Prostate gland (tissue), 2 donors: ENCODE measurements at places on chromosomes 6 and 20. TPM values are rescaled to one million over a fixed set of nuclear protein-coding genes. Genes with fewer than 3 reads are reported as not detected.

Gene RNF39
- 29.1 TPM for total RNA-seq

DNA sequence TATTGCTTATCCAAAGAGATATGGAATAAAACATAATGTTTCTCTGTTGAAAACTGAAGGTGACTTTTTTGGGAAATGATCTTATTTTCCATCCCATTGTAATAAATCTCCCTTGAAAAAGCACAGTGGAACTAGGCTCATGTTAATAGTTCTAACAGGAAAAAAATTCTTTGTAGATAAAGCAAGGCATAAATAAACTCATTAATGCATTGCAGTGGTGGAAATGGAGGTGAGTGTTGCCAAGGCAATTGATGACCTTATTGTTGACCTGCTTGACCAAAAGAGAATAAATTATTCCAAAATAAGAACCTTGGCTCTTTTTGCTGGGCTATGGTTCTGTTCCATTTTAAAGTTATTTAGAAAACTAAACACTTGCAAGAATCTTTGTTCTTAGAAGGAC, 55.2 kb downstream of the TRMT11 start:
- no peaks in the 10 kb centered on the region for H3K4me1 ChIP-seq
- DNase-seq, result no peak
- no peak overlapping the region for H3K4me3 ChIP-seq
- H3K27me3 ChIP-seq, result no peaks in the 10 kb centered on the region
- no peak overlapping the region for H3K27ac ChIP-seq
- no peaks in the 10 kb centered on the region for H3K36me3 ChIP-seq

Gene IBTK
- 19.0 TPM for total RNA-seq

- DNase-seq, result no peak
- no peak overlapping the region for H3K27ac ChIP-seq
- H3K27me3 ChIP-seq, result no peaks in the 10 kb centered on the region
- no peaks in the 10 kb centered on the region for H3K36me3 ChIP-seq
- H3K4me1 ChIP-seq, result no peaks in the 10 kb centered on the region
Observed at GRCh38 chr20:9615766-9616454, 101.5 kb downstream of the LAMP5 start.

- H3K27me3 ChIP-seq, result no peaks in the 10 kb centered on the region
- H3K27ac ChIP-seq, result no peak overlapping the region
- H3K4me3 ChIP-seq, result no peak overlapping the region
Observed at GRCh38 chr6:4806791-4807190, 30.6 kb downstream of the CDYL start.

Gene SLC32A1
- total RNA-seq, result not detected

Gene EEF1A2
- 20.9 TPM for total RNA-seq

DNA sequence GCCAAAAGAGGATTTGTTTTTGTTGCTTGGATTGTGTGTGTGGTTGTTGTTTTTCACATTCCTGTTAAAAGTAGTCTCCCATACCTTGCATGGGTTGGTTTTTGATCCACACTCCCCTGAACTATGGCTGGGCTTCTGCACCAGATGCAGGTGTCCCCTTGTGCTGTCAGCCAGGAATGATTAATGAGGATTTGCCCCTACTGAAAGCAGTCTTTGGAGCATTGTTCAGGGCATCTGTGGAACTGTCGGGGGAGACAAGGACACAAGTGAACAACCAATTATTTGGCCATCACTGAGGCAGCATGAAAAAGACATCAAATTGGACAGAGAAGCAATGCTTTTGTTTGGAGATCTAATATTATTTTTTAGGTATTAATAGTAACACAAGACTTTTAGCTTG, 373.2 kb upstream of the MMS22L start:
- H3K27me3 ChIP-seq, result no peaks in the 10 kb centered on the region
- no peaks in the 10 kb centered on the region for H3K4me1 ChIP-seq
- no peak overlapping the region for H3K27ac ChIP-seq
- DNase-seq, result no peak
- H3K36me3 ChIP-seq, result no peaks in the 10 kb centered on the region
